ENCODE measurements at places on chromosomes 11 and 22. TPM values are rescaled to one million over a fixed set of nuclear protein-coding genes. Genes with fewer than 3 reads are reported as not detected.
A peak's percentile ranks its signal among the peaks of the same experiment; 100 is the strongest.

The ARHGEF17 gene
- 56.5 TPM for total RNA-seq

GRCh38 chr22:35376728-35377472, 4.0 kb upstream of the HMOX1 start:
- DNase-seq: peak; percentile 95

The DEUP1 gene
- 0.68 TPM for total RNA-seq

The ACTN3 gene
- 0.24 TPM for total RNA-seq

- DNase-seq: no peak
Measured at GRCh38 chr22:42052765-42053164, 17.8 kb downstream of the NAGA start.

The OR10A2 gene
- not detected for total RNA-seq

The PTPRCAP gene
- 15.7 TPM for total RNA-seq
